ENCODE measurements at places on chromosomes 6 and 20.

GRCh38 chr6:124901084-124901483 is 61.2 kb upstream of the RNF217 start:
- no peak for DNase-seq

GRCh38 chr6:113491376-113491775 is 365.8 kb upstream of the MARCKS start:
- no peak for DNase-seq

DNA sequence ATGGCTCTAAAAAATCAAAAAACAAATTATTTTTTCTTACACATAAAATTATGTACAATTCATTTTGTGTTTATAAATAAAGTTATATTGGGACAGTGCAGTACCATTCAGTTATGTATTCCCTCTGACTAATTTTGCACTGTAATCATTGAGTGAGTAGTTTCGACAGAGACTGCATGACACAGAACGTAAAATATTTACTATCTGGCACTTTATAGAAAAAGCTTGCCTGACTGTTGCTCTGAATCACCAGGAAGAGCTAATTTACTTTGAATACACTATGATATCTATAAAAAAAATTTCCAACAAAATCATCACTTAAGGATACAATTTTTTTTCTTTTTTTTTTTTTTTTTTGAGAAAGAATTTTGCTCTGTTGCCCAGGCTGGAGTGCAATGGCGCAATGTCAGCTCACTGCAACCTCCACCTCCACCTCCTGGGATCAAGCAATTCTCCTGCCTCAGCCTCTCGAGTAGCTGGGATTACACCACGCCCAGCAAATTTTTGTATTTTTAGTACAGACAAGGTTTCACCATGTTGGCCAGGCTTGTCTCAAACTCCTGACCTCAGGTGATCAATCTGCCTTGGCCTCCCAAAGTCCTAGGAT is 11.0 kb upstream of the KHDC1L start:
- no peak for DNase-seq

DNA sequence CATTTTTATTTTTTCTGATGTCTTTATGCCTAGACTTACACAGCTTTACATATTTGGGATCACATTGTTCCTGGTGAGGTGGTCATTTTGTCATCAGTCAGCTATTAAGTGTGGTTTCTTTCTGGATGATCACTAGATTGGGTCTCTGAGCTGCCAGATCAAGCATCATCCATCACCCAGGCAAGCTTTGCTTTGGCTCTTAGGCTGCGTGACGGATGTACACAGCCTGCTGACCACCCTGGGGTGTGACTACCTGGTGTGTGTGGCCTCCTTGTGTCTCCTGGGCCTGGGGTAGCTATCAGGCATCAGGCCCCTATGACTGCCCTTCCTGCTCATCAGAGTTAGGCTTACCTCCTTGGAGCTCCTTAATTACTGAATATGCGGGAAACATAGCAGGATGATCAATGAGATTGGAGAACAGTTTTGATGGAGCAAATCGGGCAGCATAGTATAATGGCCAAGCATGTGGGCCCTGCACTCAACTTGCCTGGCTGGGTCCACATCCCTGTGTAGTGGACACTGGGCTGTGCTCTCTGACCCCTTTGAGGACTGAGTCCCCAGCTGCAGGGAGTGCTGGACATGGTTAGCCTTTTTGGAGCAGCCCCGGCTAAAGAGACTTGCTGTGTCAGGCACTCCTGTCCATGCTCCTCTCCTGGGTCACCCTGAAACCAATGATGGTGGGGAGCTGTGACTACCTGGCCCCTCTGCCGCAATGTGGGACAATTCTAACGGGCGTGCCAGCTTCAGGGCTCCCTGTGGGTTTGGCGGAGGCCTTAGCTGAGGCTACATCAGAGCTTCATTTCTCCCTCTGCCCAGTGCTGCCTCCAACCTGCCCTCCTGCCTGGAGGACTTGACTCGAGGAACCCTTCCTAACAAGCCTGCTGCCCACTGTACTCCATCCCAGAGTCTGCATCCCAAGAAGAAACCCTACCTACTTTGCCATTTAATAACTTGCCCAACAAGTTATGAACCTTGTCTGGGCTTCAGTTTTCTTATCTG is 8.2 kb downstream of the DAAM2 start:
- DNase-seq, result no peak

DNA sequence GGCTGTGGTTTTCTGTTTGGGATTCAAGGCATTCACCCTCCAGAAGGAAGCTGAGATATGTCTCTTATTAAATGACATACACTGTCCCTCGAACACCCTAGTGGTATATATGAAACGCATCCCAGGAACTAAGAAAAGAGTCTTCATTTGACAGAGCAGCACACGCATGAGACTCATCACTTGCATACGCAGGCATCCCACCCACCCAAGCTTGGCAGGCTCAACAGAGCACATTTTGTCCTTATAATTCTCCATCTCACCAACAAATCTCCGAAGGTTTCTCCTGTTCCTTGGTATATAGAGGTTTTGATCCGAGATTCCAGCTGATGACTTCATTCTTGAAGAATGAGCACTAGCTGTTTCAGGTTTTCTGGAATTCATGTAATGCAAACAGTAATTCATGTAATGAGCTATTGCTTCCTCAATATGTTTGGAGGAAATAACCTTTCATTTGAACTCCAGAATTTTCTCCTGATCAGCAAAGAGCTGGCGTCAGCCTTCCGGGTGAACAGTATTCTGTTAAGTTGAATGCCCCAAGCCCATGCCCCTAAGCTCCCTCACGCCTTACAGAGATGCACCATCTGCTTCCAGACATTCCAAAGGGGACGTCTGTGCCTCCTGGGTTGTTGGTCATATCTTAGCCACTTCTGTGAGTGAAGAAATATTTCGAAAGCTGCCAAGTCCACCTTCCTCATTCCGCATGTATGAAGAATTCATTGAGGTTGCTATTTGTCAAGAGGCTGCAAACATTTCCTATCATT is 66.0 kb upstream of the CDH4 start:
- DNase-seq, result no peak

DNA sequence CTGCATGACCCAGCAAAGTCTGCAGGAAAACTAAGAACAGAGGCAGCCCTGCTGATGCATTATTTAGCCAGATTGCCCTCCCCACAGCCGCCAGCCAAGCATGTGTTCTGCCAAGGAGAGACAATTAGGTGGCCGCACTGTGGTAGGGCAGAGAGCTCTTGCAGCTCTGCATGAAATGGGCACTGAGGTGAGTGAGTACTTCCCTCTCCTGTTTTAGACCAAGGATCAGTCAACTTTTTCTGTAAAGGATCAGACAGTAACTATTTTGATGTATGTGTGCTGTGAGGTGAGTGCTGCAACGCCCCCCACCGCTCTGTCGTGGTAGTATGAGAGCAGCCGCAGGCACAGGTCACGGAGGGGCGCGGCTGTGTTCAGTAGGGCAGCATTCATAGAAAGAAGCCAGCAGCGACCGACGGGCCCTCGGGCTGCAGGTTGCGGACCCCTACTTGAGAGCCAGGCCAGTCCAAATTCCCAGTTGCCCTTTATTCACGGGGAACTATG is 23.8 kb upstream of the FAM50B start:
- DNase-seq, result no peak

GRCh38 chr20:23437126-23437899 is 2.2 kb upstream of the CSTL1 start:
- DNase-seq, result no peak

- DNase-seq, result no peak
These were observed 3.9 kb upstream of the C4A start for GRCh38 chr6:31977816-31978431.

- no peak for DNase-seq
These were observed 150.7 kb upstream of the BTBD3 start for GRCh38 chr20:11766961-11767360.

- no peak for DNase-seq
These were observed 169.3 kb downstream of the TSHZ2 start for GRCh38 chr20:53141201-53142050.

- DNase-seq, result no peak
These were observed 155.2 kb upstream of the KHDRBS2 start for GRCh38 chr6:62441182-62441581.

GRCh38 chr6:9612489-9612888 is 802.4 kb downstream of the TFAP2A start:
- no peak for DNase-seq

Data from right renal pelvis (tissue), 4 donors.